AG08395 (cell line): ENCODE measurements at places on chromosomes 5 and 9.
A peak's percentile ranks its signal among the peaks of the same experiment; 100 is the strongest.

DNA sequence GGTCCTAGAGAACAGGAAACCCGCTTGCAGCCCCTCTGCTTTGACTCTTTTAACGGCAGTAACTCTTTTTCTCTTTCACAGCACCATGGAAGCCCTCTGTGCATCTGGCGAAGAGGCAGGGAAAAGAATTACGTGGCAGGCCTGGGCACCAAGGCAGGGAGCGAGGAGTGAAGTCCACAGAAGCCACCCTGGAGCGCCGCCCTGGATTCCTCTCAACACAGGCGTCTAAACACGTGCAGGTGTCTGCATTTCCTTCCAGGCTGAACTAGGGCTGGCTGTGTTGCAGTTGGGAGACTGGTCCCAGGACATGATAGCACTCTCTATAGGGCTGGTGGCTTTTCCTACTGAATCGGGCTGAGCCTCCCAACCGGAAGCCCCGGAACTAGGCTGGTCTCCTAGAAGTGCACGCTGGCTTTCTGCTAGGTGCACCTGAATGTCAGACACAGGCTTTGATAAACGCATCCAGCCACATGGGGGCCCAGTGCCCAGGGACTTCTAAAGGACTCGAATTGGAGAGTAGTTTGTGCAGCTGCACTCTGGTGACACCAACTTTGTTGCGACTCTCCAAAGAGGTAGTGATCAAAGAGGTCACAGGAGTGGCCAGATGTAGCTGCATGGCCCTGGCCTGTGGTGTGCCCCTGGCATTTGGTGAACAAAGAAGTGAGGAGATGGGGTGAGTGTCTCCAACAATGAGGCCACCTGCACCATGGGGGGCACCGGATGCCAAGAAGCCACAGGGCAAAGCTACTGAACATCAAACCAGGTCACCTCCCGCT lies 54.5 kb downstream of the AK8 start:
- DNase-seq: no peak

- no peak for DNase-seq
These were observed 24.2 kb downstream of the SERINC5 start for GRCh38 chr5:80231693-80232092.

GRCh38 chr5:36305571-36306326 lies 4.0 kb upstream of the RANBP3L start:
- peak; percentile 56 for DNase-seq

DNA sequence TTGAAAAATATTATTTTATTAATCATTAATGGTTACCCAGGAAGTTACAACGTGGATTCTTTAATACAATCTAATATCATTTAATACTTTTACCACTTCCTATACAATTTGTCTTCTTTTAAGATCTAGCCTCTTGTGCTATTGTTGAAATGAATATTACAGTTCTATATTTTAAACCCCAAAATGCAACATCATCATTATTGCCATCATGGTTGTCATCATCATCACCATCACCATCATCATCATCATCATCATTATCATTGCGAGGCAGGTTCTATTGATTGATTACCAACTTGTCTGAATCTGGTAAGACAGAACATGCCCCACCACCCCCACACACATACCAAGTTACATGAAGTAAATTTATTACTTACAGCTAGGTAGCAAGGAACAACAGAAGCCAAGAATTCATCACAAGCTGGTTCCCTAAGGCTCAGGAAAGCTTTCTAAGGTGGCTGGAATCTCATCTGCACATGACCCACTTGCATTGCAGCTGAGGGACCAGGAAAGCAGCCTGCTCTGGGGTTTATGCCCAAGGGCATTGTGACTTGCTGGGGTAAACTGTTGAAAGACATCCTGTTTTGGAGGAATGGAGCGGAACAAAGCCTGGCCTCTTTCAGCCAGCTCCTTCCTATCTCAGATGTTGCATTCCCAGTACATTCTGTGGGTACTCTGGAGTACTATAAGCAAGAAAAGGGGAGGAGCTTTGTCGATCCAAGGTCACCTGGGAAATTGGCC lies 418.1 kb downstream of the PRR16 start:
- no peak for DNase-seq

- DNase-seq: no peak
These were observed 139.4 kb upstream of the ANKH start for GRCh38 chr5:15010936-15011335.

- no peak for DNase-seq
These were observed 6.5 kb downstream of the HIGD2A start for GRCh38 chr5:176394881-176395675.

DNA sequence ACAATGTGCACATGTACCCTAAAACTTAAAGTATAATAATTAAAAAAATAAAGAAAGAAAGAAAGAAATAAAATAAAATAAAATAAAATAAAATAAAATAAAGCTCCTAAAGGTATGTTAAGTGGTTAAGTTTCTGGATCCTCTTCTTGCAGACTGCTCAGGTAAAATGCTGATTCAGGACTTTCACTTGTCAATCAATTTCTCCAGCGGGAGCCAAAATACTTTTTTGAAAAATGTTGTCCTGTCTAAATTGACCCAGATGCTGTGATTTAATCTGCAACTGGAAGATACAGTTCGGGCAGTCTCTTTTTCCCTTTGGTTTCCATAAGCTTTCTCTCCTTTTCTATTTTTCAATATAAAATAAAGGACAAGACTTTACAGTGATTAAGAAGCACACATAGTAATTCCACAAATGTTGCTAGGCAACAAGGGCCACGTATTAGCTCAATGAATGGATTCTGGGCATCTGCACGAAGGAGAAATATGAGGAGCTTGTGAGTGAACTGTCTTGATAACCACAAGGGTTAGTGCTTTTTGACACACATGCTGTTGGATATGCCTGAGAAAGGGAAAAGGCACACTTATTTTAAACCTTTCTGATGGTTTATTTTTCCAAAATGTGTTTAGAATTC lies 38.6 kb downstream of the HTR4 start:
- DNase-seq: no peak

DNA sequence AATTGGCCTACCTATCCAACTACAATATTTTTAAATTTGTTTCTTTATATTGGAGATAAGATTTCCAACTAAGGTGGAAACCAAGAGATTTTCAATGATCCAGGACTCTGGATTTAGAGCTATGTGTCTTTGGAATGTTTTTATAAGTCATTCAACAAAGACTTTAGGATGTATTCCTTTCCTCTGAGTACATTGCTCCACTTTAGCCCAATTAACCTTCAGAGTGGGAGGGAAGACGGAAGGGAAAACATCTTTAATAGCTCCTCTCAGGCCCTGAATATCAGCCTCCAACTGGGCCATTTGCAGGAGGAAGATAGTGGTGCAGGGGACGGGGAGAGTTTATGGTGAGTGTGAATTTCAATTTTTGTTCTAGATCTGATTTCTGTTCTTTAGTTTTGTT lies 239.2 kb downstream of the PIK3R1 start:
- DNase-seq: no peak

DNA sequence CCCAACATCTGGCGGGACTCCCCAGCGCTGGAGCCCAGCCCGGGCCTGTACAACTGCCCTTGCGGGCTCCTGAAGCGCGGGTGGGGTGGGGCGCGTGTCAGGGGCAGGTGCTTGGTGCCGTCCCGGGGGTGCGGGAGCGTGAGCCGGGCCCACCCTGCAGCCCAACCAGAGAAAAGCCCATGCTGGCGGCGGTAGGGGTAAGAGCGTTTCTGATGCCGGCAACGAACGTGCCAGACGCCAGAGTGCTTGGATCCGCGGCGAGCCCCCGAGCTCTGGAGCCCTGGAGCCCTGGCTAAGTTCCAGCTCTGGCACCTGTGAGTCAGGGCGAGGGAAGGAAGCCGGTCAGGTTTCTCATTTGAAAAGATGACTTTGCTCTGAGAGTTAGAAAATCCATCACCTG lies 58.0 kb downstream of the ZNF510 start:
- DNase-seq: no peak

DNA sequence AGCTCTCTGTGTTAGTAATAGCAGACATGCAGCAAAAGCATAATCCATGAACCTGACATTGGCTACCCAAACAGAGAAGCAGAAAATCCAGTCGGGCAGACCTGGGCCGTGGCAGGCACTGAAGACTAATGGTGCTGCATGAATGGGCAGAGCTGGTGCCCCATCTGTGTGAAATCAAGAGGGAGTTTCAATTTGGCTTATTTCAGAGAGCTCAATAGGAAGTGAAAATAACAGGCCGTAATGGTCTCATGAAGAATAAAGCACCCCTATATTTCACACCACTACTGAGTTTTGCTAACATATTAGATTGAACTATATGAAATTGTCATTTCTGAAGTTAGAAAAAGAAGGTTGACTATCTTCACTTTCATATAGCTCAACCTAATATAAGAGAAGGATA lies 149.7 kb downstream of the ENC1 start:
- DNase-seq: no peak

- no peak for DNase-seq
These were observed 8.0 kb downstream of the PLIN2 start for GRCh38 chr9:19119246-19119645.

DNA sequence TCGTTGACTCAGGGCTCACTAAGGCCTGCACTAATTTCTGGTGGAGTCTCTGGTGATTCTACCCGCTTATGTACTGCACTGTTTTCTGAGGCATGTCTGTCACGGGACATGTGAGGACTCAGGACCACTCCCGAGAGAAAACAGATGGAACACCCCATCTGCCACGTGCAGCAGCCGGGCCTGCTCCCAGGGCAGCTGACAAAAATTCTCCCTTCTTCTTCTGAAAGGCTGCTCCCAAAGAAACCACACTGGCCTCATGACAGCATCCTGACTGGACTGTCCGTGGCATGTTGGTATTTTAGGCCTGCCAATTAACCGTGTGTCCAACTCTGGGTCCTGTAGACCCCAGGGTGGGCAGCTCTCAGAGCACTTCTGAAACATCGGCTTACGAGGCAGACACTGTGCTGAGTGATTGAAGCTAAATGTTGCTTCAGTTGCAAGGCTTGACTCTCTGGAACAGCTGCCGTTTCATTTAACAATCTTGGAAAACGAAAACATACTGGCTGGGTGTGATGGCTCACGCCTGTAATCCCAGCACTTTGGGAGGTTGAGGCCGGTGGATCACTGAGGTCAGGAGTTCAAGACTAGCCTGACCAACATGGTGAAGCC lies 39.0 kb downstream of the FAM240B start:
- DNase-seq: no peak

- DNase-seq: no peak
These were observed 397.1 kb downstream of the SPATA31D1 start for GRCh38 chr9:82385633-82386032.

DNA sequence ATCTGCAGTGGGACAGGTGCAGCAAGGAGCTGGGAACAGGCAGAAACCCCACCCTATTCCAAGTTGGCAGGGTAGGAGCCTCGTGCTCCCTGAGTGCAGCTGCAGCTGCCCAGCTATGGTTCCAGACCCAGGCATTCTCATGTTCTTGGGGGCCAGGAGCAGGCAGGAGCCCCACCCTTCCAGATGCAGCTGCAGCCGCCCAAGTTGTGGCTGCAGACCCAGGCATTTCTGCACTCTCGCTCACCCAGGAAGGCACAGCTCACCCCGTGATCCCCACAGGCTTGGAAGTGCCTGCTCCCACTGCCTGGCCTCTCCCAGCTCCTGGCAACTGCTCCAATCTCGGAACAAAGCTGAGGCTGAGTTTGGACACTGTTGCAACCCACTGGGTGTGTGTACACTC lies 275.8 kb upstream of the ADRA1B start:
- no peak for DNase-seq

DNA sequence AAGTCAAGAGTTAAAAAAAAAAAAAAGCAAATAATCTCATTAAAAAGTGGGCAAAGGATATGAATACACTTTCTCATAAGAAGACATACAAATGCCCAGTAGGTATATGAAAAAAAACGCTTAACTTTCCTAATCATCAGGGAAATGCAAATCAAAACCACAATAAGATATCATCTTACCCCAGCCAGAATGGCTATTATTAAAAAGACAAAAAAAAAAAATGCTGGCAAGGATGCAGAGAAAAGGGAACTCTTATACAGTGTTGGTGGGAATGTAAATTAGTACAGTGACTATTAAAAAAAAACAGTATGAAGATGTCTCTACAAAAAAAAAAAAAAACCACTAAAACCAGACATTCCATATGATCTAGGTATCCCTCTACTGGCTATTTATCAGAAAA lies 79.4 kb downstream of the LPAR1 start:
- no peak for DNase-seq

DNA sequence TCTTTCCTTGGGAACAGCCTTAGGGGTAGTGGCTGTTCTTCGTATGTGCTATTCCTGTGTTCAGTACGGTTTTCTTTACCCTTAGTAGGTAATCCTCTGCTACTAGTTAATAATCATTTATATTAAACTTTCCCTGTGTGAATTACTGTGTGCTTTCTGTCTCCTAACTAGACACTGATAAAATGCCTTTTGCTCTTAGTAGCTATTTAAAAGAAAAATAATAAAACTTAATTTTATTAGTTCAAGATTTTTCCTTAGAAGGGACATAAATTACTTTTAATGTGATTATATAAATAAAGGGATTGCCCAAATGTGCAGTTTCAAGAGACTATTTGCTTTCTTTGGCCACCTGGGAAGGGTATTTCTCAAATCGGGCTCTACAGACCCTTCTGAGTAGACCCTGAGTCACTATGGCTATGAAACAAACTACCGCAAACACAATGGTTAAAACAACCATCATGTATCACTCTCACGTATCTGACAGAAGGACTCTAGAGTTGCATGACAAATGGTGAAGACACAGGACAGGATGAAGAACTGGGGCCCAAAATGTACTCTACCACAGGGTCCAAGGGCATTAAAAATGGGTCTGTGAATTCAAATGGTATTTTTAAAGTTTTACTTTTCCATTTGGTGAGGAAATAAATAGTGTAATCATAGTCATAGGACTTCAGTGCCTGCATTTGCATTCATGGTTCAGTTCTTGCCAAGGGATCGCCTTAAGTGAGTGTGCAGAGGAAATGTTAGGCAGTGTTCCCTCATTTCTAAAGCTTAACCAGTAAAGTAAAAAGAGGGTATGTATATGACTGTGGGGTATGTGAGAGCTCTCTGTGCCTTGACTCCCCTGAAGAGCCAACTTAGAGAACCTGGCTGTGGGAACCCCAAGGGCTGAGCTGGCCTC lies 97.0 kb downstream of the TSSK1B start:
- DNase-seq: no peak

GRCh38 chr5:132463811-132464155 lies 26.8 kb downstream of the IRF1 start:
- DNase-seq: no peak

DNA sequence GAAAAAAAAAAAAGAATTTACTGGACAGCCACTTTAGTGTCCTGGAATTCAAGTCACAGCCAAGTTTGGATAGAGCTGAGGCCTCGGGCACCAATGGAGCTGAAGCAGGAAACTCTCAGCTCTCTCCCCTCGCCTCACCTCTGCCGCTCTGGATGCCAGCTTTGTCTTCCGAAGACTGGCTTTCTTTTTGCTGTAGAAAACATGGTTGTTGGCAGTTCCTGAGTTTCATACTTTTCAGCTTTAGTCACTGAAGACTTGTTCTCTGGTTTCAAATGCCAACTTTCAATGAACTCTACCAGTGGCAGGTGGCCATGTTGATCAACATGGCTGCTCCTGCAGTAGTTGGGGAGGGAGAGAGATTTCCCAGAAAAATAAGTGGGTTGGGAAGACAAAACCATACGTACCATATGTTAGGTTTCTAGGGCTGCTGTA lies 142.2 kb downstream of the SNX18 start:
- peak; percentile 43 for DNase-seq

GRCh38 chr9:115837618-115838017 lies 316.0 kb upstream of the PAPPA start:
- DNase-seq: no peak
